ENCODE measurements at places on chromosomes 1 and 21. TPM values are rescaled to one million over a fixed set of nuclear protein-coding genes. Genes with fewer than 3 reads are reported as not detected.

Gene AMY1B
- not detected for total RNA-seq

Gene MX1
- 30.7 TPM for total RNA-seq

Gene CYP4A22
- not detected for total RNA-seq

Gene APCS
- total RNA-seq: not detected

Gene TMEM125
- total RNA-seq: not detected

DNA sequence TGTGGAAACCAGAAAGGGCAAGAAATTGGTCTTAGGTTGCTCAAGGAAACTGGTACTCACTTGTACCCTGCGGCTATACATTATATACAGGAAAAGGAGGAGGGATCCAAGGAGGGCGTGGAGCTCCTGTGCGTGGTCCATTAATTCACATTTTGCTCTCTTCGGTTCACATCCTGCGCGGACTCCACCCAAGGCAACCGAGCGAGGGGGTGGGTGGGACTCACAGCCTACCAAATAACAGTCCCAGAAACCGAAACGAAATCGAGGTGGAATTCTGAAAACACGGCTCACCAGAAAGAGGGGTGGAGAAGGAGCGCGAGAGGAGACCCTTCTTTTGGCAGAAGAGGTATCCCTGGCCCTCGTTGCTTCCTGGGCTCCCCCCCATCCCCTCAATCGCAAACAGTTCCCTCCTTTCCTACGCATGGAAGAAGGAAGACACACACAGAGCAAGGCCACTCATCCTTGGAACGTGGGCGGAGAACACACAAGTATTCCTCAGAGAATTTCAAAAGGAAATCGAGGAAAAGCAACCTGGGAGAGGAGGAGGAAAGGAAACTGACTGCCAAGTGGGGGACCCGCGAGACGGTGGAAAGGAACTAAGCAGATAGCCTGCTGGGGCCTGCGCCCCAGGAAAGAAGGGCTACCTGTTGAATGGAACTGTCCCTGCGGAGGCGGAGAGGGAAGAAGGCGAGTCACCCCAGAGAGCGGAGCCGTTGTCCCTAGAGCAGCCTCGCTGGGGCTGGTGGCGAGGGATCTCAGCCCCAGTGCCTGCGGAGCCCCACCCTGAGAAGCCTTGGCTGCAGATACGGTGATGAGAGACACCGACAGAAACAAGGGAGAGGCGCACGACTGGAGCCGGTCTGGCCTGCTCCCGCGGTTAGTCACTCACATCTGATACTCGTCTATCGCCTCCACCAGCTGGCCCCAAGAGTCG, 705 bp downstream of the AIDA start:
- peak; percentile 59 for DNase-seq

- no peak for DNase-seq
Observed at GRCh38 chr1:167841530-167841929, 72.4 kb downstream of the ADCY10 start.

GRCh38 chr21:24423546-24423945, 1183.7 kb downstream of the MRPL39 start:
- no peak for DNase-seq

DNA sequence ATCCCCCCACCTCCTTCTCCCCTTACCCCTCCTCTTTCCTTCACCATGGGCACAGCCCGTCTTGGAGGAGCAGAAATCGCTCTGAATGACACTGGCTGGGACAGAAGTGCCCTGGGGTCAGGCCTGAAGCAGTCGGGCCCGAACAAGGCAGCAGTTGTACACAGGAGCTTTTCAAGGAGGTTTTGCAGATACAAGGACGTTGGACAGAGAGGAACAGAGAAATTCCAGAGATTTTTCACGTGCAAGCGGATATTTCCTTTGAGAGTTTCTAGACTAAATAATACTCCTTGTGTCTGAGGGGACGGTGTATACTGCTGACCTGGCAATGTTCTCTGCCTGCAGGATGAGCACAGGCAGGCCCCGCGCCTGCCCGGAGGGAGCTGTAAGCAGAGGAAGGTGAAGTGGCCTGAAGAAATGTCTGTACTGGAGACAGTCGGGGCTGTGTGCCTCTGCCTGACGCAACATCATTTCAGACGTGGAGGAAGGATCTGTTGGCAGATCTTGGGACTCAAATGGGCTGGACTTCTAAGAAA, 95.3 kb upstream of the SLC25A33 start:
- no peak for DNase-seq

GRCh38 chr1:24248859-24249258, 61.8 kb upstream of the IFNLR1 start:
- DNase-seq: no peak

- DNase-seq: no peak
Observed at GRCh38 chr1:211198880-211199279, 60.3 kb upstream of the RCOR3 start.

- DNase-seq: no peak
Observed at GRCh38 chr21:44783020-44783696, 18.5 kb downstream of the UBE2G2 start.

DNA sequence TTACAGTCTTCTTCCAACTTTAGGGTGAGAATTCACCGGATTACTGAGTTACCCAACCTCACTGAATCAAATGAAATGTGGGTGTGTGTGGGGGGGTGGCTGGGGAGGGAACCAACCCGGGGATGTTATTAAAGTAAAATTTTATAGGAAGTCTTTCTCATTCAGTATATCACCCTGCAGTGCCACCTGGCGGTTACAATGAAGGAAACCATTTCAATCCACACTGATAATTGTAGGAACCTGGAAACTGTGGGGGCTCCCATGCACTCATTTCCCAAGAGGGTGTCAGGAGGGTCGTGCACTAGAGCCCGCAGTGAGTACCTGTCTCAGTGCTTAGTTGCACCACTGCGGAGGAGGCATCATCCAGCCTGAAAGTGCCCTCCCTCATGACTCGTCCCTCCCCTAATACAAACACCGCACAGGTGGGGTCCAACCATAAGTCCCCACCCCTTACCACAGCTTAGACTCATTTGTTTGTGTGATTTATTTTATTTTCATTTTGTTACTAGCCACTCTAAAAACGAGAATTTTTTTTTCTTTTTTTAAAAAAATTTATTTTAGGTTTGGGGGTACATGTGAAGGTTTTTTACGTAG, 29.1 kb upstream of the IGSF5 start:
- DNase-seq: peak; percentile 55

- no peak for DNase-seq
Observed at GRCh38 chr1:100657876-100658715, 61.4 kb upstream of the VCAM1 start.

Measured in fibroblast of the aortic adventitia (primary cell).